ENCODE measurements at places on chromosomes 3 and 15.

GRCh38 chr3:100834332-100834731, 125.0 kb downstream of the TFG start:
- DNase-seq = no peak

- DNase-seq = no peak
Observed at GRCh38 chr3:12352253-12352652, 63.4 kb downstream of the PPARG start.

DNA sequence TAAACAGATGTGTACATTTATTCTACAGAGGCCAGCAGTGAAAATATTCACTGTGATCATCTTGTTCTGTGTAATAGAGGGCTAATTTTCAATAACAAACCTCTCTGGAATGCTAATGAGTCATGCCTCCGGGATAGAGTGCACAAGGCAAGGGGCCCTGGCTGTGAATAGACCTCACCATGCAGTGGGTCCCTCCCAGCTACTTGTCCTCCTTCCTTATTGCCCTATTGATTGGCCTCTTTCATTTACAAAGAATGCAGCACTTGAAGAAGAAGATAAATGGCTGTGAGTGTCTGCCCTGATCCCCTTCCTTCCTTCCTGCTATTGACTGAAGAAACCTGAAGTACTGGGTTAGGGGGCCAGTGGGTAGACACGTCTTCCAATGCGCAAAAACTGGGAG, 436.3 kb downstream of the WDR72 start:
- DNase-seq = no peak

DNA sequence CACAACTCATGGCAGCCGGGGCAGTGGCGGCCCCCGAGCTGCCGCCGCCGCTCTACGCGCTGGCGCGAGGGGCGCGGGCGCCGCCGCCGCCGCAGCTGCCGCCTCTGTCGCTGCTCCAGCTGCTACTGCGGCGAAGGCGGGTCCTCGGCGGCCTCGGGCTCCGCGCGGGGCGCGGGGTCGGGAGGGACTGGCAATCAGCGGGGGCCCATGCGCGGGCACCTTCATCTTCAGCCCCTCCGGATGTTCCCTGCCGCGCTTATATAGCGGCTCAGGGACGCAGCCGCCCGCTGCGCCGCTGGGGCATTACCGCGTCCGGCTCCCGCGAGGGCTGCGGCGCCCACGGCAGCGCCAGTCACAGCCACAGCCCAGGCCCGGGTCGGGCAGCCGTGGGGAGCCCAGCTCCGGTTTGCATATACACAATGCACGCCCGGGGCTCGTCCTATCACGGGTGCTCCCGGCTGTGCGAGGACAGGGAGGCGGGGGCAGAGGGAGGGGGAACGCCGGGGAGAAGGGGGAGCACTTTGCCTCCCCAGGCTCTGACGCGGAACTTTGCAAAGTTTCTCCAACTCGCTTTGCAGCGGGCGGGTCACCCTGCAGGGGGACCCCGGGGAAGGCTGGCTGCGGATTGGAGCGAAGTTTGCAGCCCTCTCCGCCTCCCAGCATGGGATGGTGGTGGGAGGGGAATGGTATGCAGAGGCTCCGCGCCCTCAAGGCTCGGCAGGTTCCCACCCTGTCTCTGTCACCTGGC, at the start of gene VGLL3:
VGLL3 (minus strand) TSS at position 416 of the 748 bp plus-strand sequence; CDS start at position 10, 406 bp downstream.
- DNase-seq = no peak

GRCh38 chr15:65638681-65639089, 16.9 kb downstream of the SLC24A1 start:
- DNase-seq = peak; percentile 37

GRCh38 chr15:98674336-98674735, 26.0 kb downstream of the IGF1R start:
- DNase-seq = no peak

- DNase-seq = no peak
Observed at GRCh38 chr3:64426551-64426950, 201.3 kb upstream of the PRICKLE2 start.

DNA sequence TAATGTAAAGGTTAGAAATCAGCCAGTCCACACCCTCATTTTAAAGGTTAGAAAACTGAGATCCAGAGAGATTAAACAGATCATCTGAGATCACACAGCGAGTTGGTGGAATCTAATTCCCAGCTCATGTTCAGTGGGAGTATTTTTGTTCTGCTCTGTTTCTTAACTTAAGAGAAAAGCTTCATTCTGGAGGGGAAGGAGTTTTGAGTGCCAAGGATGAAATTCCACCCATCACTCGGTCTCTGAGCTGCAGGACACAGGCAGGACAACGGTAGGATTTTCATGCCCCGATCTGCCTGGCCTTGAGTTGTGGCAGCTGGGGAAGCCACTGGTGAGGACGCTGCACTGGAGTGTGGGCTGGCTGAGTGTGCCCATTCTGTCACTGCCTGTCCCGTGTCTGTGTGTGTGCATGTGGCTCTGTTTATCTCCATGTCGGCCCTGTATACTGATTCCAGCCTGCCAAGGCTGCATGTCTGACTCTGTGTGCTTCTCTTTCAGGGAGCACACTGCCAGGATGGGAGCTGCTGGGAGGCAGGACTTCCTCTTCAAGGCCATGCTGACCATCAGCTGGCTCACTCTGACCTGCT, 94.3 kb downstream of the CEMIP start:
- no peak for DNase-seq

- no peak for DNase-seq
Observed at GRCh38 chr3:147914532-147914931, 505.4 kb downstream of the ZIC1 start.

- no peak for DNase-seq
Observed at GRCh38 chr3:130894986-130895280, 1.0 kb downstream of the ATP2C1 start.
